Activated CD4-positive, CD25-positive, alpha-beta regulatory T cell (primary cell): ENCODE measurements at places on chromosomes 13 and 19.

- peak; percentile 60 for DNase-seq
Measured at GRCh38 chr19:50556282-50557008, 11.8 kb downstream of the LRRC4B start.

- DNase-seq: no peak
Measured at GRCh38 chr13:107716241-107716640, 499.1 kb downstream of the LIG4 start.

GRCh38 chr19:15129856-15130585, 22.8 kb downstream of the SYDE1 start:
- no peak for DNase-seq

DNA sequence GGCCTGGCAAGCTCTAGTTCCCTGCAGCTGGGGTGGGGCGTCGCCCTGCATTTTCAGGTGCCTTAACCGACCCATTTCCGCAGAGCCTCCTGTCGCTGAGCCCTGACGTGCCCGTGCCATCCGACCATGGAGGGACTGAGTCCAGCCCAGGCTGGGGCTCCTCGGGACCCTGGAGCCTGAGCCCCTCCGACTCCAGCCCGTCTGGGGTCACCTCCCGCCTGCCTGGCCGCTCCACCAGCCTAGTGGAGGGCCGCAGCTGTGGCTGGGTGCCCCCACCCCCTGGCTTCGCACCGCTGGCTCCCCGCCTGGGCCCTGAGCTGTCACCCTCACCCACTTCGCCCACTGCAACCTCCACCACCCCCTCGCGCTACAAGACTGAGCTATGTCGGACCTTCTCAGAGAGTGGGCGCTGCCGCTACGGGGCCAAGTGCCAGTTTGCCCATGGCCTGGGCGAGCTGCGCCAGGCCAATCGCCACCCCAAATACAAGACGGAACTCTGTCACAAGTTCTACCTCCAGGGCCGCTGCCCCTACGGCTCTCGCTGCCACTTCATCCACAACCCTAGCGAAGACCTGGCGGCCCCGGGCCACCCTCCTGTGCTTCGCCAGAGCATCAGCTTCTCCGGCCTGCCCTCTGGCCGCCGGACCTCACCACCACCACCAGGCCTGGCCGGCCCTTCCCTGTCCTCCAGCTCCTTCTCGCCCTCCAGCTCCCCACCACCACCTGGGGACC, 1.2 kb downstream of the ZFP36 start:
- DNase-seq: peak; percentile 74

DNA sequence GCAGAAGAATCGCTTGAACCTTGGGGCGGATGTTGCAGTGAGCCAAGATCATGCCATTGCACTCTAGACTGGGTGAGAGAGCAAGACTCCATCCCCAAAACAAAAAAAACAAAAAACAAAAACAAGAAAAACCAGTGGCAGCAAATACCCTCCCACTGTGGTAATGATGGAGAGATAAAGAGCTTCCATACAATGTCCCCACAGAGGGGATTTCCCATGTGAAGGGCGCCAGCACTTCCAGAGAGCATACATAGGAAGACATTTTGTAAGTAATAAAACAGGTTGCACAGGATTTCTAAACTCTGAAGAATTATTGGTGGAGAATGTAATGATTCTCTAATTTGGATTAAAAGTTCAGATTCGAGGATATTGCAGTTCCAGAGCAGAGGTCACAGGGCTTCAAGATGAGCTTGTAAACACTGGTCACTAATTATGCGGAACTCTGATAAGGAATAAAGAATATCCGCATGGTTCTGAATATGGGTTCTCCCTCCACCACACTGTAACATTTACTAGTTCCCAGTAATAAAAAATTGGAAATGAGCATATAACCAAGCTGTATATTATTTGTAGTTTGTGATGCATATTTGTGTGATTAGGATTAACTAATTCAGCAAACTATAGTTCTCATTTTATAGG, 290.1 kb upstream of the SLC10A2 start:
- DNase-seq: no peak

GRCh38 chr19:16061943-16062342, 14.4 kb upstream of the TPM4 start:
- DNase-seq: no peak

DNA sequence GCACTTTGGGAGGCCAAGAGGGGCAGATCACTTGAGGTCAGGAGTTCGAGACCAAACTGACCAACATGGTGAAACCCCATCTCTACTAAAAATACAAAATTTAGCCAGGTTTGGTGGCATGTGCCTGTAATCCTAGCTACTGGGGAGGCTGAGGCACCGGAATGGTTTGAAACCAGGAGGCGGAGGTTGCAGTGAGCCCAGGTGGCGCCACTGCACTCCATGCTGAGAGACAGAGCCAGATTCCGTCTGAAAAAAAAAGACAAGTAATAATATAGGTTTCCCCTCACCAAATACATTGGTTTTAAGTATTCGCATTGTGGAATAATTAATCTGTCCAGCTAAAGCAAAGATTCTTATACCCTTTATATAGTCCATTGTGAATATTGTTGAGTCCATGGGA, 1544.6 kb downstream of the OLFM4 start:
- DNase-seq: no peak

GRCh38 chr13:29957320-29957719, 106.9 kb upstream of the UBL3 start:
- no peak for DNase-seq

- DNase-seq: no peak
Measured at GRCh38 chr19:53012006-53012405, 1.7 kb upstream of the ERVV-1 start.

DNA sequence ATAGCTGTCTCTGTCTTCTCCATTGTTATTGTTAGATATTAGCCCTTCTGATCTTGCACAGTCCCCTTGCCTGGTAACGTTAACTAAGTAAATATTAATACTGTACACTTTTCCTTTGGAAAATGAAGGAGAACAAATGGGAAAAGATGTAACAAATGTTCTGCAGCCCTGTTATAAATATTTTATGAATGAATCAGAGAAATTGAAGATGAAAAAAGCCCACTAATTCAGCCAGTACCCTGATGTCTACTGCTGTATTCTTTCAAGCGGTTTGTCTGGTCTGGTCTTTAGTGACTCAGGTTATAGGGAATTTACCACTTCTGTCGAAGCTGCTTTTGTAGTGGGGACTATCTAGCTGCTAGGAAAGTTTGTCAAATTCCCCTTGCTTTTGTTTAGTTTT, 121.0 kb downstream of the COG6 start:
- no peak for DNase-seq

DNA sequence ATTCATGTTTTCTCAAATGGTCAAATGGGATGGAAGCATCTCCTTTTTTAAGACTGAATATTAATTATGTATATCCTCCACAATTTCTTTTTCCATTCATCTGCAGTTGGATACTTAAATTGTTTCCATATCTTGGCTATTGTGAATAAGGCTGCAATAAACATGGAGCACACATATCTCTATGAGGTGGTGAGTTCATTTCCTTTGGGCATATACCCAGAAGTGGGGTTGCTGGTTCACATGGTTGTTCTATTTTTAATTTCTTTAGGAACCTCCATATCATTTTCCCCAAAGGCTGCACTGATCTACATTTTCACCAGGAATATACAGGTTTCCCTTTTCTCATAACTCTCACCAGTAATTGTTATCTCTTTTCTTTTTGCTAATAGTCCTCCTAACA, 566.3 kb downstream of the KCTD12 start:
- DNase-seq: no peak

DNA sequence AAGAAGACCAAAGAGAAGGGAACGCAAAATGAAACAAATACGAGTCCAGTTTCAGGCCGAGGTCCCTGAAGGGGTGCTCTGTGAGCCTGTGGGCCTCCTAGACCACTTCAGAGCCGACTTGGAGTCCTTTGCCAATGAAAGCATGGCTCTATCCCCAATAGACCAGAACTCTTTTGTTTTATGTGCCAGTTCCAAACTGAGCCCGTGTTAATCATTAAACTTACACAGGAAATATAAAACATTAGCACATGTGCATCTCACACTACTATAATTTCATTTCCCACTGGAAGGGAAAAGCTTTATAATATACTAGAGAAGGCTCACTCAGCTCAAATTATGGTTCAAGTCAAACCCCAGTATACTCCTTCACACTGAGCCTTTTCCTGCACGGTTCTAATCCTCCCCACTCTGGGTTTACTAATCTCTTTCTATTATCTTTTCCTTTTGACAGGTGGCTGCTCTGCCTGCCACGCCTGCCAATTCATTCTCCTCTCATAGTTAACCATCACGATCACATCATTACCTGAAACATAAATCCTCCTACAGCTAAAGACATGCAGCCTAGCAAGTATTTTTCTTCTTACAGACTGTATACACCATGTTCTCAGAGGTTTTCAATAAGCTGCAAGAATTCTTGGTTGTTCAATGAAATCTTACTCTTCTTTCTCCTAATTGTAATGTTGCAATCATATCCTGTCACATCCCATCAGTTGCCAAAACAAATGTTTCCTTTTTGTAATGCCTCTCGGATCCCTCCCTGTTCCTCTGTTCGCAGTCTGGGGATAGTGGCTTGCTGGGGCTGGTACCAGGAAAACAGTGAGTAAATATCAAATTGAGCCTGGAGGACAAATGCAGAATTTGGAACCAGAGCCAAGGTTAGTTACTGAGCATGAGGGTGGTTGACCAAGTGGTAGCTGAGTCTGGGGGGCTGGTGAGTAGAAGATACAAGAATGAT, 18.8 kb upstream of the WASF3 start:
- no peak for DNase-seq

GRCh38 chr13:91101381-91101780, 246.1 kb upstream of the MIR17HG start:
- no peak for DNase-seq

DNA sequence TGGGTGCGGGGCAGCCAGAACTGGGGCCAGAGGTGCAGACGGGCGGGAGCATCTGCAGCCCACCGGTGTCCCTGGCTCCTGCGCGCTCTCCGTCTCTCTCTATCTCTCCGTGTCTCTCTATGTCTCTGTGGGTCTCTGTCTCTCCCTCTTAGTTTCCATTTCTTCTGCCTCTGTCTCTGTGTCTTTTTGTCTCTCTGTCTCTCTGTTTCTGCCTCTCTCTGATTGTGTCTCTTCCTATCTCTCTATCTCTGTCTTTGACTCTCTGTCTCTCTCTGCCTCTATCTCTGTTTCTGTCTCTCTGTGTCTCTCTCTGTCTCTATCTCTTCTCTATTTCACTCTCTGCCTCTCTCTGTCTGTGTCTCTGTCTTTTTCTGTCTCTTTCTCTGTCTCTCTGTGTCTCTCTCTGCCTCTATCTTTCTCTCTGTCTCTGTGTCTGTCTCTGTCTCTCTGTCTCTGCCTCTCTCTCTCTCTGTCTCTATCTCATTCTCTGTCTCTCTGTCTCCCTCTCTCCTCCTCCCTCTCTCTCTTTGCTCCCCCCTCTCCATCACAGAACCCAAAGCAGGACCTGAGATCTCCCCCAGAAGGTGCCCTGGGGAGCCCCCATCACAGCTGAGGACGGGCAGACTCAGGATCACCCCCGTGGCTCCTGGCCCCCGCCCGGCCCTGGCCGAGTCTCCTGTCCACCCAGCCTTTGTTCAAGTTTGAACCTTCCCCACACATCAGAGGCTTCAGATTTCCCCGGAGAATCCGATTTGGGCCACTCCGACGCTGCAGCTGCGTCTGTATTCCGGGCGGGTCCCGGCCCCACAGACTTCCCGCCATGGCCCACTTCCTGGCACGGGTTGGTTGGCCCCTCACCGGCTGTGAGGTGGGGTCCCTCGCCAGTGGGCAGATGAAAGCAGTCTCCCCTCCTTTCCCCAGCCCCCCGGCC, 48.6 kb upstream of the TCF3 start:
- DNase-seq: no peak

- DNase-seq: no peak
Measured at GRCh38 chr19:10168386-10168948, 26.3 kb downstream of the DNMT1 start.

GRCh38 chr19:41588497-41589209, 12.7 kb downstream of the CEACAM21 start:
- DNase-seq: no peak

GRCh38 chr19:2627855-2628254, 74.6 kb downstream of the GNG7 start:
- DNase-seq: no peak

- DNase-seq: no peak
Measured at GRCh38 chr13:32824675-32825074, 191.5 kb upstream of the KL start.

DNA sequence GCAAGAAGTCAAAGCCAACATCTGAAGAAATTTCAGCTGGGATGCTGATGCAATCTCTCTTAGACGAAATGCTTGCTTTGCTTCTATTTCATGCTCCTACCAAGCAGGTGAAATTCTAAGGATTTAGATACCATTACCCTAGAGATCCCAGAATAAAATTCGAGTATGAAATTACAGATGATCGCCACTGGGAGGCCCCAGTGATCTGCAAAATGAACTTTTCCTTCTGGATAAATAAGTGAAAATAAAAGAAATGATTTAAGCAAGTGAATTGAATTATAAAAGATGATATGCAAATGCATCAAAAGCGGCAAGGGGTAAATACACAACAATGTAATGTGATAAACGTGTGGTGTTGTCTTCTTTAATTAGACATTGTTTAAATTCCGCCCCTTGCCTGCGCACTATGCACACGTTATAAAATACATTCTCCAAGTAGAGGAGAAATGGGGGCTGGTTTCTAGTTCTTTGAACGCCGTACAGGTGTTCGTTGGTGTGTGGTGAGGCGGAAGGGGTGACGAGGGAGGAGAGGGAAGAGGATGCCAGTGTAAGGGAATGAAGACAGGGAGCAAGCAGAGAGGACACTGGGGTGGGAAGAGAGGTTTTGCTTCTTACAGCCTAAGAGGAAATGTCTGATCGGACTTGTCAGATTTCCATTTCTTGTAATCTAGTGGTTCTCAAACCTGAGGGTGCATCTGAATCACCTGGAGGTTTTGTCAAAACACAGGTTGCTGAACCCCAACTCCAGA, 58.0 kb downstream of the ERCC5 start:
- DNase-seq: no peak

GRCh38 chr19:15449620-15450527, at the start of gene WIZ:
TSS of gene WIZ (minus strand) at chr19:15449956. CDS start at chr19:15448307, 1,649 bp downstream.
- peak; percentile 71 for DNase-seq

DNA sequence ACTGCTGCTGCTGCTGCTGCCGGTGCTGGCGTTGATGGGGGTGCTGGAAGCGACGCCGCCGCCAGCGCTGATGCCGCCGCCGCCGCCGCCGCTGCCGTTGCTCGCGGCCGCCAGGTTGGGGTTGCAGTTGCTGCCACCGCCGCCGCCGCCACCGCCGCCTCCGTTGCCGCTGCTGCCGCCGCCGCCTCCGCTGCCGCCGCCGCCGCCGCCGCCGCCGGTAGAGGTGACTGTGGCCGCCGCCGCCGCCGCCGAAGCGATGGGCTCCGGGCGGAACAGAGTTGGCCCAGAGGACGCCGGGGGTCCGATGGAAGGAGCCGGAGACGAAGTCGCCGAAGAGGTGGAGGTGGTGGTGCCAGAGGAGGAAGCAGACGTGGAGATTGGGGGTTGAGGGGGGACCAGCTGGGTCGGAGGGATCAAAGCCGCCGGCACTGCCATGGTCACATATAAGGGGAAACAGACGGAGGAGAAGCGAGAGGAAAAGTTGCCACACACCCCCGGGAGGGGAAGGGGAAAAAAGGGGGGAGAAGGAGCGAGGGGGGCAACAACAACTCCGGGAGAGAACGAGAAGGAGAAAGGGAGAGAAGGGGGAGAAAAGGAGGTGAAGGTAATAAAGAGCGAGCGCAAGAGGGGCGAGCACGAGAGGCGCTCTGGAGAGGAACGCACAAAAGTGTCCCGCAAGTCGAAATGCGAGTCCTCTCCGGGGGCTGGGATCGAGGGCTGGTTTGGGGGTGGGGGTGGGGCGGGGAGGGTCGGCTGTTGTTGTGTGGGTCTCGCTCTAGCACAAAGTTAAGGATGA, 471 bp downstream of the DACH1 start:
- no peak for DNase-seq

- no peak for DNase-seq
Measured at GRCh38 chr13:80362481-80362880, 21.6 kb upstream of the SPRY2 start.

GRCh38 chr13:33494596-33495204, 209.1 kb upstream of the STARD13 start:
- DNase-seq: no peak
